Activated gamma-delta T cell treated with Interleukin-2 at 50 U/mL for 16 hours (primary cell): ENCODE measurements at places on chromosomes 2 and 18.

DNA sequence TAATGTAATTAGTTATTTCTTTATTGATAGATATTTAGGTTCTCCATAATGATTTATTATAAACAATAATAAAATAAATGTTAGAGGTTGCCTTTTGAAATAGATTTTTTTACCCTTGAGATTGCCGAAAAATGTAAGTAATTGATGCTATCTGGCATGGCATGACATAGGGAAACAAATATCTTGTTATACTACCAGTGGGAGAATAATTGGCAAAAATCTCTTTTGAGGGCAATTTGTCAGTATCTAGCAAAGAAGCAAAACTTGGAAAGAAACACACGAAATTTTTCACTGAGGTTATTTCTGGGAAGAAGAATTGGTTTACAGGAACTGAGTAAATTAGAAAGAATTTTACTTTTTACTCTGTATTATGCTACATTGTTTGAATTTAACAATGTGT is 547.2 kb upstream of the SETBP1 start:
- no peak for DNase-seq

DNA sequence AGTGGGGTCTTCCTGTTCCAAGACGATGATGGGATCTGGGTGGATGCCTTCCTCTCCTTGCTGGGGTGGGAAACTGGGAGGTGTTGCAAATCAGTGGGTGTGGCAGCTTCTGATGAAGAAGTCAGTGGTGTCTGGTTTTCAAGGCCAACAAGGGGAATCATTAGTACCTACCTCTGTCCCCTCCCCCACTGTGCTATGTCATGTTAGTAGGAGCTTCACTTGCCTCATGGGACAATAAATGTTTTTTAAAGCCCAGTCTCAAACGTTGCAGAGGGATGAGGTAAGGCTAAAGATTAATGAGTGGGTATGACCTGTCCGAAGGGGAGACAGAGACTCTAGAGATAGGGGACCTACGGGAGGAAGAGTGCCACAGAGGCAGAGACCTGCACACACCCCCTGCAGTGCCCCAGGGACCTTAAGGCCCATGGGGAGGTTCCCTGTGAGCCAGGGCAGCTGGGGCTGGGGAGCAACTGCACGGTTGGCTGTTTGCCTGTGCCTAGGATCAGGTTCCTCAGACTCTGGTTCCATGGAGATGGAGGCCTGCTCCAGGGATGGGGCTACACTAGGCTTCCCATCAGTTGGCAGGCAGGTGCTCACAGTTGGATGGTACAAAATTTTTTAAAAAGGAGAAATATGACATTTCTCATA is 37.8 kb upstream of the SLC1A4 start:
- DNase-seq, result no peak

DNA sequence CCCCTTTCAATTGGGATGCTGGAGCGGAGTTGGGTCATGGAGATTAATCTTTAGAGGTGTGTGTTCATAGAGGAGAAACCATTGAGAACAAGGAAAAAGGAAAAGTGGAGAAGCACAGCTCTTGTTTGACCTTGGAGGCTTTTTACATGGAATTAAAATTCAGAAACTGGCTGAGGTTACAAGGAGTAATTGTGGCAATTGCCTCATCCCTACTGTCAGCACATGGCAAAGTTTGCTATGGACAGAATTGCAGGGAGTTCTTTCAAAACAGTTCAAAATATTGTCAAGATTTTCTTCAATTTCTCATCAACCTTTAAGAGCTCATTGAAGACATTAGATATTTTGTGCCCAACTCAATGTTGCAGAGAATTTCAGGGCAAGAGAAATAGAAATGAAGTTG is 232.7 kb downstream of the SLC8A1 start:
- DNase-seq, result no peak

- DNase-seq, result no peak
Observed at GRCh38 chr2:239264492-239264837, 136.4 kb downstream of the HDAC4 start.

DNA sequence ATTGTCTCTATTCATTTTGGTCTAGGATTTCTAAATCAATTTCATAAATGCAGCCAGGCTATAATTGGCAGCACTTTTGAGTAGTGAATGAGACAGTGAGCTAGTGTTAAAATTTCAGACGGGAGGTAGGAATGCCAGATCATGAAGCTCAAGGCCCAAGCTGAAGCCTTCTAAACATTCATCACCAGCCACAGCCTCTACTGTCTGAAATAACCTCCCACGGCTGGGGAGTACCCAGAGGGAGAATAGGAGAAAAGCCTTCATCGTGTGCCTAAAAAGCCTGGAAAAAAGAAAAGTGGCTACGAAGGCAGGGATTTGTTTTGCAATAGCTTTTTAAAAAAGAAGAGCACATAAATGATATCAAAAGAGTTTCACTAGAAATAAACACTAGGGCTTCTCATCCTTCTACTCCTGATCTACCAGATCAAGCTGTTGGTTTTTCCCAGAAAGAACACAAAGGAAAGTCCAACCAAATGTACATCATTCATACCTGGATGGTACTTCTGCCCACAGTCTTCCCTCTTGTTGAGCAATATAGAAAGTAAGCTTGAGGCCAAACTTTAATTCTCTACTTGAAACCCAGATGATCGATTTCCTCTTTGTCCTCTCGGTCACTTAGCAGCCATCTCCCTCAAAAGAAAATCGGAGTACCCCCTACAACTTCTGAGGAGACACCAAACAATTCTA is 48.1 kb upstream of the SLC39A10 start:
- DNase-seq, result no peak

DNA sequence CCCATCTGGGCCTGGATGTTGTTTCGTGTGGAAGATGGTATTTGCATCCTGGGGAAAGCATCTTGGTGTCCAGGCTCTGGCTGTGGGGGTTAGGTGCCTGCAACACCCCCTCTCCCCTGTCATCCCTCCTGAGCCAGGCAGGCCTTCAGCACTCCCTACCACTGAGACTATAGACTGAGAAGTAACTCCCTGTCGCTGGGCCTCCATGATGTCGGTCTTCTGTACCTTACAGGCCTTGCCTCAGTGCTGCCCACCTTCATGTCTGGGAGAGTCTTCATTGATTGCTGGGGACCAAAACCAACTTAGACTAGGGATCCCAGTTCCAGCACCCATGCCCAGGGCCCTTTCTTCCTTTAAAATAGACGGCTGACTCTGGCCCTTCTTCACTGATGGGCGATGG is 33.1 kb upstream of the DNMT3A start:
- DNase-seq, result no peak

DNA sequence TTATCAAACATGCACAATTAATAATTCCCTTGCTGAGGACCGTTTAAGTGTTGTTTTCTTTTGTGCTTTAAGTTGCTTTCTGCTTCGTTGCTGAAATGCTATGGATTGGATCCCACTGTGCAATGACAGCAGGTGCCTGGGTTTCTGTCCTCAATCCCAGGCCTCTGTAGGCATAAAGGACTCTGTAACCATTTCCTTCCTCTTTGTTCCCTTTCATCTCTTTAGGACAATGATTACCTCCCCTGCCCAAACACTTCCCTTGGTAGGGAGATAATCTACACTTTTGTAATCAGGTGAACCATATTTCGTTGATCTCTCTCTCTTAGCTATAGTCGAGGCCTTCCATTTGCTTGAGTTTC is 58.6 kb upstream of the LYPD6B start:
- no peak for DNase-seq

DNA sequence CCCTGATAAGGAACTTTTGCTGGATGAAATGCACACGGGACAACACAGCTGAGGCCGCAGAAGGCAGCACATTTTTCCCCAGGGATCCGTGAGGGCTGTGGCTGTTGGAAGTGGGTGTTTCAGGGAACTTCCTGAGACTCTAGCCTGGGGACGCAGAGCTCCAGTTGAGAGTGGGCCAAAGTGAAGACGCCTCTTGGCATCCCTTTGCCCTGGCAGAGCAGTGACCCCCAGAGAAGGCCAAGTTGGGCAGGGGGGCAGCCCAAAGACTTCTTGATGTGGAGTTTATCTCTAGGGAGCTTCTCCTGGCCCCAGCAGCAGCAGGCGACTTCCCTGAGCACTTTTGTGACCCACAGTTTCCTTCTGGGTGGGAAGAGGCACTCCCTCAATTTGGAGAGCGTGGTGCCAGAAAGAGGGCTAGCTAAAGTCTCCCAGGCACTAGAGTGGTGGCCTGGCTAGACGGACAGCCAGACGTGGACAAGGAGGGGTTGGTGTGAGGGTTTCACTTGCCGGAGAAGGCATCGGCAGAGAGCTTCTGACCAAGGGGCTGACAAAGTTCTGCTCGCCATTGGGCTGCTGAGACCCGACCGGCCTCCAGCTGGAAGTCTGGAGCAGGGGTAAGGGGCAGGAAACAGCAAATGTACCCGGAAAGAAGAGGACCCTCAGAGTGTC is 108.8 kb downstream of the ACKR3 start:
- DNase-seq, result no peak

DNA sequence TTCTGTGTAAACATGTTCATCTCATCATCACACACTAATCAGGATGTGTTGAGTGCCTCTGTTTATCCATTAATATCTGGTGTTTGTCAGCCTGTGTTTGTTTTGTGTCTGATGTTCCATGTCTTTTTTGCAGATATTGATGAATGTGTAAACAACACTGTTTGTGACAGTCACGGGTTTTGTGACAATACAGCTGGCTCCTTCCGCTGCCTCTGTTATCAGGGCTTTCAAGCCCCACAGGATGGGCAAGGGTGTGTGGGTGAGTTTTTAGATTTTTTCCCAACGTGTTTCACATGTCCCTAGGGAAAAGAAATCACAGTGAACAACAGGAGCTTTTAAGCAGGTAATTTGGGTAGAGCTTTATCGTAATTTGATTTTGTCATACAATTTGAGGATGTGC is 133.7 kb upstream of the RASGRP3 start:
- no peak for DNase-seq

GRCh38 chr2:6626401-6627012 is 239.2 kb downstream of the CMPK2 start:
- DNase-seq, result no peak

- no peak for DNase-seq
Observed at GRCh38 chr18:75141166-75141565, 67.8 kb downstream of the PTGR3 start.

DNA sequence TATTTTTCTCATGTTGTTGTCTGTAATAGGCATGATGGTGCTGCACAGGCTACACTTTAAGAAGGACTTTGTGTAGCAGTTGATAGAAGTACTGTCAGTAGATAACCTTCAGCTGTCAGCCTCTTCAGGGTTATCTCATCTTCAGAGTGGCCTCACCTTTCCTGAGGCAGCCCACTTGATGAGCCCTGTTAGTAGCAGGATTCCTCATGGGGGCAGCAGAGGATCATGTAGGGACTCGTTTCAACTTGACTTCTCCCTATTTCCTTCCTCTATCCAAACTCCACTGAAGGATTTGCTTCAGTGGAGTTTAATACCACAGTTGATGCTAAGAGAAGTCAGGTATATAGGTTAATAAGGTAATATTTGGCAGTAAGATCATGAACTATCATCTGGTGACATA is 530.3 kb upstream of the FSIP2 start:
- DNase-seq, result no peak

GRCh38 chr2:70145851-70146739 is 44.7 kb downstream of the C2orf42 start:
- DNase-seq, result no peak

DNA sequence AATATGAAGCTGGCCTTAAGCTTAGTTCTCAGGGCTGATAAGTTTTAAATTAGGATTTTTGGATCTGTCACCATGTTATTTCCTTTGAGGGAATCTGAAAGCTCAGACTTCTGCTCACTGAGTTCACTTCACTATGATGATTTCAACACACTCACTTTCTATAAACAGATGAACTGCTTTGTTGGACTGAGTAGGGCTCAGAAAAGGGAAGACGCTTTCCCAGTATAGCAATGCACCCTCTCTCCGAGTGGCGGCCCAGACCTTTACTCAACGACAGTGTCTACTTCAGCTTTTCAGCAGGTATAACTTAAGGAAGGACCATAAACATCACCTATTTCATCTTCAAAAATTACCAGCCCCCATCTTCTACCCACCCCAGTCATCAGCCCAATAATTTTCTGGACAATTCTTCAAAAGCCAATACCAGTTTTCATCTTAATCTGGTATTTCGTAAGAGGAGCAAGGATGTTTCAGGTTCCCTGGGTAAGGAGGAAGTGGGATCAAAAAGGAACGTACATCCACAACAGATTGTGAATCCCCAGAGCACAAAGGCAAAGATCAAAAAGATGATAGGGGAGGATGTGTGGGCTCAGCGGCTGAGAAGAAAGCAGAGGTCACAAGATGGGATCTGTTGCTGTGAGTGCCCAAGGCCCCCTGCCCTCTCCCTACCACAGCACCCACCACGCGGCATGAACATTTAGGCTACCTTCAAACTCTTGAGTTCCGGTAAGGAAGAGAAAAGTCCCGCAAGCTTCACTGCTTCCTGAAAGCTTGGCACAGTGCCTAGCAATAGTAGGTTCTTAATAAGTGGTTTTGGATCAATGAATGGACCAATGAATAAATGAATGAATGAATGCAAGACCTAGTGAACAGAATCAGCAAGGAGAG is 41.9 kb downstream of the LPIN2 start:
- DNase-seq, result peak; percentile 29

DNA sequence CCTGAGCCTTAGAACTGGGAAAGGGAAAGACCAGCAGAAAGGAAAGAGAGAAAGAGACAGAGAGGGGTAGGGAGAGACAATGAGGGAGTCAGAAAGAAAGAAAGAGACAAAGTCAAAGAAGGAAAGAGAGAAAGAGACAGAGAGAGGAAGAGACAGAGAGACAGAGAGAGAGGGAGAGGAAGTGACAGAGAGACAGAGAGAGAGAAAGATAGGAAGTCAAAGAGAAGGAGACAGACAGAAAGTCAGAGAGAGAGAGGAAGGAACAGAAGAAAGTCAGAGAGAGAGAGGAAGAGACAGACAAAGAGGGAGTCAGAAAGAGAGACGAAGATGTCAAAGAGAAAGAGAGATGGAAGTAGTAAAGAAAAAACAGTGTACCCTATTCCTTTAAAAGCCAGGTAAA is 261.8 kb downstream of the WDPCP start:
- DNase-seq, result no peak

- no peak for DNase-seq
Observed at GRCh38 chr2:196279541-196279940, 108.2 kb upstream of the STK17B start.

- DNase-seq, result no peak
Observed at GRCh38 chr2:112924360-112924759, 13.4 kb downstream of the IL37 start.

GRCh38 chr2:220850116-220850515 is 722.0 kb downstream of the EPHA4 start:
- no peak for DNase-seq
